Non-pigmented ciliary epithelial cell (primary cell): ENCODE measurements at places on chromosomes 12 and 14.

DNA sequence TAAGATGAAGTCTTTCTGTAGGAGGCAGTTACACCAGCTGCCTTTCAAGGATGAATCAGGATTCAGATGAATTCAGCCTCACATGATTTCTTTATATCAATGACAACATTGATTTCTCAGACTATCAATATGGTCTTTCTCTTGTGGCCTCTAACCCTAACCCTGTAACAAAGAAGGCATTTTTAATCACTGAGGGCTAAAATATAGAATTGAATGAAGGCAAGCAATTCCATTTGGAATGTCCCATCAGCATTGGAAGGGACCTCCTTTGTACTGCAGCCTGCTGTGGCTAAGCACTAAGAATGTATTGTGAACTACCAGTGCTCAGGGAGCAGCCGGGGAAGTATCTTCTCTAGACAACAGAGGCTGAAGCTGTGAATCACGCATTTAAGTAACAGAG, 90.6 kb upstream of the FRMD6 start:
- DNase-seq, result no peak

- DNase-seq, result no peak
Observed at GRCh38 chr12:84767079-84767478, 145.5 kb downstream of the SLC6A15 start.

DNA sequence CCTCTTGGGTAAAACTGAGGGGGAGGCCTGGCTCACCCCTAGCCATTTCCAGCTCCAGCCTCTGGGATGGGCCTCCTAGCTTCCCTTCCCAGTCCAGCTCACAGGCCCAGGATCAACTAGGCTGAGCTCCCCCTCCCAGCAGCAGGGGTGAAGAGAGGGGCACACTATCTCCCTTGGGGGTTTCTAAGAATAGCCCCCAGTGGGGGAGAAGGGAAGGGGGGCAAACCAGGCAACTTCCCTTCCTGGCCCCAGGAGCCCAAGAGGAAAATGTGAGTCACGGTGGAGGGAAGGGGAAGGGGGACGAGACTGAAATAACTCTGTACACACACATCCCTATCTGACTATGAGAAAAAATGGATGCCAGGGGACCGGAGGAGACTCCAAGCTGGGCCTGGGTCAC, 9.0 kb downstream of the ADCY6 start:
- DNase-seq, result peak; percentile 32

DNA sequence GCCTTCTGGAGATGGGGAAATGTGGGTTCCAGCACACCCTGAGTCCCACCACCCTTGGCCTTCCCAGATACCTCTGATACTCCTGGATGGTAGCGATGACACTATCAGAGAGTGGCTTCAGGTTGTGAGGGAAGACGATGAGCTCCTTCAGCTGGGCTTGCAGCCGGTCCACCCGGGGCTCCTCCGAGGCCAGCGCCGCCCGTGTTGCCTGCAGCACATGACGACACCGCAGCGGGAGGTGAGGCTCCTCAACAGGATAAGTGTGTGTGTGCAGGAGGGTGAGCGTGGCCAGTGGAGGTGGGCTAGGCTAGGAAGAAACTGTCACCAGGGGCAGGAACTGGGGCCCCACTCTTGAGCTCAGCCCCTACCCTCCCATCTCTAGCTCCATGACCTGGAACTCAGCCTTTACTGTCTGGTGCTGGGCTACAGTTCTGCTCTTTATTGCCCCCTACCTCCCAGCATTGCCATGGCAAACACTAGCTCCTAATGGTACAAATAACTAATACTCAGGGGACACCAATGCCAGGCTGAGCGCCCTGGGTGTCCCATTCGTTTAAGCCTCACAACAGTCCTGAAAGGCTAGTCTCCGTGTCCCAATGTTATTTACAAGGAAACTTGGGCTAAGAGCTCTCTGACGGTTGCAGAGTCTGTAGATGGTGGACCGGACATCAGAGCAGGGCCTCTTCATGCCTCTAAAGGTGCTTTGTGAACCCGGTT, 64.1 kb downstream of the SYNE3 start:
- DNase-seq, result no peak

- DNase-seq, result no peak
Observed at GRCh38 chr12:52819731-52820510, 6.0 kb upstream of the KRT4 start.

DNA sequence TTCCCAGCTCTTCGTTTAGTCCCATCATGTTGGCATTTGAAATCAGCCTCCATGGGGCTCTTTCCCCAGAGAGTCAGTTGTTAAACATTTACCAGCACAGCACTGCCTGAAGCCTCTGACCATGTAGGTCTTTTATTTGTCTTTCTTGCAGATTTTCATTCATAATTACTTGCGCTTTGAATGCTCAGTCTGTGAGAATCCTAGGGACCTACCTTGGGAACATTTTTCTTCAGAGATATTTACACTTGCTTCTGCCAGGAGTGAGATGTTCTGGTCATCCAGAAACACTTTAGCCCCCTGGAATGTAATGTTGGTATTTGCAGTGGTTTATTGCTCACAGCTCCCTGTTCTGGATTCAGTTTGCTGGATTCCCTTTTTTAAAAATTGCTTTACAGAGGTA, 41.7 kb downstream of the RPH3A start:
- no peak for DNase-seq

- DNase-seq, result no peak
Observed at GRCh38 chr12:31506515-31507306, 84.2 kb downstream of the DENND5B start.

GRCh38 chr14:58645641-58646040, 7.9 kb downstream of the DACT1 start:
- DNase-seq, result no peak
